ENCODE measurements at places on chromosomes 6 and 20. TPM values are rescaled to one million over a fixed set of nuclear protein-coding genes. Genes with fewer than 3 reads are reported as not detected.

DNA sequence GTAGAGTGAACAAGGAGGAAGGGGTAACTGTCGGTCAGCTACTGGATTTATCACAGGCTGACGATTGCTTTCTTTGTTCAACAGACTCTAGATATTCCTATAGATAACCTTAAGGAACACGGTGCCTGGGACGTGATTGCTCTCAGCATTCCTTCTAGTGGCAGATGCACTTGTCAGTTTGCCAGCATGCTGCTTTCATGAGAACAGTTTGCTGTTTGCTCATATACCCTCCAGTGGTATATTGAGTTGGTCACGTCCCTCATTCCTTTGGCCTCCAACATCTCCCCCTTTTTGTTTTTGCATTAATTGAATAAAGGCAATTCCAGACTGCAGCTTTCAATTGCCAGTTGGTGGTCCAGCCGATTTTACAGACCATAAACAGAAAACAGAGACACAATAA, 76.8 kb upstream of the BTN3A2 start:
- DNase-seq = no peak

DNA sequence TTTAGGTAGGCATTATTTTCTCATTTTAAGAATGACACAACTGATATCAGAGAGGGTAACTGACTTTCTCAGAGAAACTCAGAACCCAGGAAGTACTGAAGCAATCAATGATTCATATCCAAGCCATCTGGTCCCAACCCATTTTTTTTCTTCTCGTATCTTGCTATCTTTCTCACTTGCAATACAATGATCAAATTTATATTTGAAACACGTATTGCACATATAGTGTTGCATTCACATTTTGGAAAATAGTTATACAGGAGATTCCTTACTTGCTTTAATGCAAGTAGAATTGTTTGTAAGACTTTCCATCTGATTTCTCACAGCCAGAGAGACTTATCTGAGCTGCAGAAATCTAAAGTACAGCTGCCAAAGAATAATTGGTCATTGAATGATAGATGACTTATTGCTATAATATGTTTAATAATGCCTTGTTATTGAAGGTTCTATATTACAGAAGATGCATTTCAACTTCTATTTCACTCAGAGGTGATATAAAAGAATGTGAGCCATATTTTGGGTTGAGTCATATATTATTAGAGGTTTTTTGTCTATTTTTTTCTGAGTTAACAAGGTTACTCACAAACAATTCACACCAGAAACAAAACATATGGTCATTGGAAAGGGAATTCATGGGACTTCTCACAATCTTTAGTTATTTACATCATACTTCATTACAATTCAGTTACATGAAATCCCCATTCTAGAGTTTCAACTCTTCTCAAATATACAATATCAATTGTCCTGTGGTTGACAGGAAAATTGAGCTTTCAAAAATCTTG, 337.5 kb upstream of the CITED2 start:
- DNase-seq = no peak

- DNase-seq = no peak
Observed at GRCh38 chr6:140546640-140547039, 1172.2 kb upstream of the CITED2 start.

- no peak for DNase-seq
Observed at GRCh38 chr6:163667372-163668060, 253.0 kb downstream of the QKI start.

GRCh38 chr20:16228722-16229121, 344.5 kb downstream of the KIF16B start:
- DNase-seq = no peak

- DNase-seq = peak; percentile 58
Observed at GRCh38 chr20:31835977-31836852, 9.2 kb downstream of the FOXS1 start.

GRCh38 chr20:21203088-21203656, 77.3 kb downstream of the KIZ start:
- DNase-seq = no peak

DNA sequence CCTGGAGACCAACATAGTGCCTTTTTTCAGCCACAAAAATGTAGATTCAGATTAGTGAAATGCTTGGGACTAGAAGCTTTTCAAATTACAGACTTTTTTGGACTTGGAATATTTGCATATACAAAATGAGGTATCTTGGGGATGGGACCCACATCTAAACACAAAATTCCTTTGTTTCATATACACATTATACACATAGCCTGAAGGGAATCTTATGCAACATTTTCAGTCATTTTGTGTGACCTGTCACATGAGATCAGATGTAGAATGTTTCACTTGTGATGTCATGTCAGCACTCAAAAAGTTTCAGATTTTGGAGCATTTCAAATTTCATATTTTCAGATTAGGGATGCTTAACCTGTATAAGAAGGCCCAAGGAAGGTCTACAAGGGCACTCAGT, 44.5 kb upstream of the ALDH8A1 start:
- no peak for DNase-seq

DNA sequence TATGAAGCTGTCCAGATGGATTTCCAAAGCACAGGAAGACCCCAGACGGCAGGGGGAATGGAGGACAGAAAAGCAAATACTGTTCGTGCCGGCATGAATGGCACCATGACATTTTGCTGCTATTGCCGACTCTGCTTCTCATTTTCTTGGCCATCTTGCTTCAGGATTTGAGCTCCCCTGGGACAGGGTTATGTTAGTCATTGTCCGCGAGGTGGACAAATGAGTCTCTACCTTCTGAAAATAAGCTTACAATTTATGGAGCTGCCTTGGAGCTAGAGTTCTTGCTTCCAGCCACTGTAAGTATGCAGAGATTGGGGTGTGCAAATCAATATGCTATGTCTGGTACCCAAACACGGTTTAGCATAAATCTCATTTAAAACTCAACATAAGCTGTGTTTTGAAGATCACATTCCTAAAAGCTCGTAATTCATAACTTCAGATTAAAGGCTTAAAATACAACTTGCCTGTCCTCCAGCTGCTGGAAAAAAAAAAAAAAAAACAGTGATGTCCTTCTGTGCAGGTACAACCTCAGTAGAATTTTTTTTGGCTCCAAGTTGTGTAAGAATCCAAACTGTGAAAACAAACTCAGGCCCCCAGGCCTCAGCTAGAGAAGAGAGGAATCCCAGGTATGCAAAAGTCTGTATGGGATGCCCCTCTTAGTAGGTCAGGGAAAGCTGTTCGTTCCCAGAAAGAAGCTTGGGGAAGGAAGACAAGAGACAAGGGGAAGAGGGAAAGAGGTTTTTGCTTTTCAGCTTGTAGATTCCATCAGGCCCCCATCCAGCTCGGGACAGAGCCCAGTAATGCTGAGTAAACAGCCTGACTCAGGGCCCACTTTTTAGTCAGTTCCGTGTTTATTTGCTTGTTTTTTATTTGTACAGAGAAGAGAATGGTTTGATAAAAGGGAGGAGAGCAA, 184.2 kb upstream of the FOXA2 start:
- peak; percentile 74 for DNase-seq

The FAM83B gene
- 21.1 TPM for total RNA-seq

Measured in Caco-2 (cell line).